ENCODE measurements at places on chromosomes 2 and 18.

DNA sequence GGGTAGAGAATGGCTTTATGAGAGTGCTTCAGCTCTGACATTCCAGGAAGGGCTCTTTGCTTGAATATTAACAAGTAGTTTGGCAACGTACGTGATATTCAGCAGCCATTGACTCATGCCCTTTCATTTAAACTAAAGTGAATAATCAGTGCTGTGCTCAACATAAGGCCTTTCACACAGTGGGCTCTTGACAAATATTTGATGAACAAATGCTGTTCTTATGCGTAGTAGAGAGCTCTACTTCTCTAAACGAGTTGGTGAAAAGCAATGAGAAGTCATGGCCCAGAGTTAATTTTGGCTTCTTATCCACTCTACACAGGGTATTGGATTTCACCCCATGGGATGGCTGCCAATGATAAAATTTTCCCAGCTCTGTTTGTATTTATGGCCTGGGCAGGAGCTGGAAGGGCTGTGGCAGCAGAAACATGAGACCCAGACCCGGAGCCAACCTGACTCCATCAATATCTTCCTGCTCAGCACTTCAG, 338.9 kb downstream of the CCDC85A start:
- no peak for DNase-seq

- no peak for DNase-seq
Measured at GRCh38 chr2:27291865-27292264, 9.6 kb downstream of the TRIM54 start.

GRCh38 chr2:158914066-158914465, 54.4 kb upstream of the TANC1 start:
- DNase-seq, result no peak

GRCh38 chr2:27324720-27325119, 1.8 kb upstream of the MPV17 start:
- DNase-seq, result no peak

- no peak for DNase-seq
Measured at GRCh38 chr2:11385847-11386246, 41.4 kb upstream of the ROCK2 start.

Measured in SW 1271 (cell line).